GM23248 (cell line): ENCODE measurements at places on chromosomes 5 and 9. TPM values are rescaled to one million over a fixed set of nuclear protein-coding genes. Genes with fewer than 3 reads are reported as not detected.
A peak's percentile ranks its signal among the peaks of the same experiment; 100 is the strongest.

DNA sequence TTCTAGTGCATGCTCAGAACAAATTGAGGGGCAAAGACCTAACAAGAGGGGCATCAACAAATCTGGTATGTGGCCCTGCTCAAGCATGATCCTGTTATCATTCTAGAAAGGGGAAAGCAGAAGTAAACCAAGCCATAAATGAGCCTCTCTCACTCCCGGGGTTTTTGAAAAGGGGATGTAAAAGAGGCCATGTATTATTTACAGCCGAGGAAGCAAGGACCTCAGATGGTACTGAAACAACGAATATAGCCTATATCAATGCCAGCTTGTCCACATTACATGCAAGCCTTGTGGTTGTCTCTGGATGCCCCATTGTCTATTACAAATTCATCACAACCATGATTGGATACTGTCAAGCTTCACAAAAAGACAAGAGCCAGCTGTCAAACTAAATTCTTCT, 211.3 kb downstream of the DCP2 start:
- no peak overlapping the region for H3K4me3 ChIP-seq
- H3K36me3 ChIP-seq, result no peaks in the 10 kb centered on the region
- 0 out of 2 replicates have a peak, but pooled peaks cover 8% of the 10 kb centered on the region for H3K4me1 ChIP-seq
- no peak for DNase-seq
- no peak overlapping the region for H3K27ac ChIP-seq

GRCh38 chr9:99820685-99821395, 845 bp upstream of the NR4A3 start:
- peak overlapping the region; percentile 97 for H3K27ac ChIP-seq
- H3K4me1 ChIP-seq, result peaks cover 6% of the 10 kb centered on the region
- DNase-seq, result peak; percentile 88
- no peaks in the 10 kb centered on the region for H3K36me3 ChIP-seq

Gene PLAC8L1
- 2.3 TPM in 1 of 2 replicates, not detected in the other for total RNA-seq

Gene ATP10B
- total RNA-seq, result not detected in 2 replicates

DNA sequence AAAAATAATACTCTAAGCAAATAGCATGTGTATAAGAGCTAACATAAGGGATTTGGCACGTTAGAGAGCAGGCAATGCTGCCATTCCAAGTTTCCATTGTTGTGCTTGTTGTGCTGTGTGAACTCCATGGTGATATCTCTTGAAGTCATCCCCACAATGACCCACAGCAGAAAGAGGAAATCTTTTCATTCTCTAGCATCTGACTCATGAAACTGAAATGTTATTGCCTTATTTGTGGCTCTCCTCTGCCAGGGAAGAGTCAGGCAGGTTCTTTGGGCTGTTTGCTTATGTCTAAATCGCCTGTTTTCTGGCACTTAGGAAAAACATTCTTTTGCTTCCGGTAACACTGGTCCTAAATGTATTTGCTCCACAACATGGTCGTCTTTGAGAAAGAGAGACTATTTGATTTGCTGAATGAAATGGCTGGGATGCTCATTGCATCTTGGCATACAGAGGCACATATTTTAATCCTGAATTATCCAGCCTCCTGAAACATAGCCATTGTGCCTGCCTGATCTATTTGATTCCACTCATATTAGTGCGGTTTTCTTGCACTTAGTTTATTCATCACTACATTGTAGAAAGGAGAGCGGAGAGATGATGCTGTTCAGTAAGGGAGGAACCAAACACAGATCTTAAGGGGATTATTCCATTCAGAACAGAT, 188.8 kb downstream of the CSNK1G3 start:
- peak overlapping the region; percentile 95 for H3K27ac ChIP-seq
- no peaks in the 10 kb centered on the region for H3K36me3 ChIP-seq
- peak; percentile 97 for DNase-seq
- H3K4me3 ChIP-seq, result peak overlapping the region; percentile 51
- peaks cover 50% of the 10 kb centered on the region for H3K4me1 ChIP-seq

- H3K36me3 ChIP-seq, result no peaks in the 10 kb centered on the region
- peaks cover 3% of the 10 kb centered on the region; the same call in 1 of the 2 replicates for H3K27me3 ChIP-seq
- H3K27ac ChIP-seq, result no peak overlapping the region
- H3K4me3 ChIP-seq, result no peak overlapping the region
- H3K4me1 ChIP-seq, result peaks cover 13% of the 10 kb centered on the region
Measured at GRCh38 chr9:126515873-126516505, 97.7 kb upstream of the LMX1B start.

Gene AUH
- 8.7 and 18.3 TPM in 2 replicates for total RNA-seq
